ENCODE measurements at places on chromosomes 6 and 20.
A peak's percentile ranks its signal among the peaks of the same experiment; 100 is the strongest.

- no peak for DNase-seq
These were observed 88.6 kb upstream of the MOCS1 start for GRCh38 chr6:40022867-40023266.

DNA sequence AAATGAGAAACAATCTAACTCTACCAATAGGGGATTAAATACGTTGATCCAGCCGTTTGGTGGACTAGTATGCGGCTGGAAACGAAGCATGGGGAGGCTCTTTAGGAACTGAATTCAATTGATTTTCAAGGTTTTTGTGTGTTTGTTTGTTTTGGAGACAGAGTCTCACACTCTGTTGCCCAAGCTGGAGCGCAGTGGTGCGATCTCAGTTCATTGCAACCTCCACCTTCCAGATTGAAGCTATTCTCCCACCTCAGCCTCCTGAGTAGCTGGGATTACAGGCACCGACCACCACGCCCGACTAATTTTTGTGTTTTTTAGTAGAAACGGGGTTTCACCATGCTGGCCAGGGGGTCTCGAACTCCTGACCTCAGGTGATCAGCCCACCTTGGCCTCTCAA lies 7.1 kb downstream of the CNPY3 start:
- DNase-seq: no peak

GRCh38 chr6:110039981-110040383 lies 61.9 kb downstream of the GPR6 start:
- DNase-seq: peak; percentile 19

GRCh38 chr6:78268591-78269452 lies 598.5 kb upstream of the IRAK1BP1 start:
- no peak for DNase-seq

- DNase-seq: no peak
These were observed 26.3 kb downstream of the SAMHD1 start for GRCh38 chr20:36925234-36925633.

GRCh38 chr20:1491281-1491840 lies at the start of gene SIRPB2:
SIRPB2 (minus strand) TSS chr20:1491420; CDS start chr20:1491359, 61 bp downstream.
- no peak for DNase-seq

DNA sequence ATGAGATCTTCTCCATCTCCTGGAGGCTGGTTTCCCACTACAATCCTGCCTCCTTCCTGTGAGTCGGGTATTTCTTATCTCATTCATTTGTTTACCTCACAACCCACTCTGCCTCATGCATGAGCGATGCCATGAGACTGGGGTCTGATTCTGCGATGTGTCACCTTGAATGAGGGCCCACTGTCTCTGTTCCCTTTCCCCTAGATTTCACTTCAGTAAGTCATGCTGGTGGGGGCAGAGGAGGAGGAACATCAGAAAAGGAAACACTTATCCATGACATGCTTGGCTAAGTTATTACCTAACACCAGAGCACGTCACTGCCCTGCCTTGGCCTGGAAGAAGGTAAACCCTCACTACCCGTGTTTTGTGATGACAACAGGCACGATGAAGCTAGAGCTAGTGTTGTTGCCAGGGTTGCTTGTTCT lies 337.4 kb upstream of the PRDM1 start:
- no peak for DNase-seq

DNA sequence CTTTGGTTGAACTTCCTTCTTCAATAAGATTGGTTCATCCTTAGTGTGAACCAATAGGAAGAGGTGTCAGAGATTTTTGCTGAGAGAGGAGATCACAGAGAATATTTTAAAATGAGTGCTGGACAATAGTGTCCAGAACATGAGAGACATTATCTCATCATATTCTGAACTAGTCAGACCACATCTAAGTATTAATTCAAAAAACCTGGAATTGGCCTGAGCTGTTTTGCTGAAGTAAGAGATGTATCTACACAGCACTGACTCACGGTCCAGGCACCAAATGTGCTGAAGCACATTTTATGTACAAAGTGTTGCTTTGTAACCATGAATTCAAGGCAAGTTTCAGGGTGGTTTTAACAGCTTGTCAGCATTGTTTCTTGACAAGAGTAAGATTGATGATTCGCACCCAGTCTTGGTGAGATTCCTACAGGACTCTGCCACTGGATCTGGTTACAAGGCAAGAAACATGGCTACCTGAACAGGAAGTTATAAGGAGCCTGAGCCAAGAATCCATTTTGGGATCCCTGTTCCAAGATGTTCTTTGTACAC lies 178.2 kb upstream of the HEY2 start:
- DNase-seq: no peak

All from HTR-8/SVneo (cell line).